ENCODE measurements at places on chromosomes 13 and 19.

- DNase-seq: peak; percentile 89
Observed at GRCh38 chr19:10000171-10000826, 10.0 kb downstream of the COL5A3 start.

DNA sequence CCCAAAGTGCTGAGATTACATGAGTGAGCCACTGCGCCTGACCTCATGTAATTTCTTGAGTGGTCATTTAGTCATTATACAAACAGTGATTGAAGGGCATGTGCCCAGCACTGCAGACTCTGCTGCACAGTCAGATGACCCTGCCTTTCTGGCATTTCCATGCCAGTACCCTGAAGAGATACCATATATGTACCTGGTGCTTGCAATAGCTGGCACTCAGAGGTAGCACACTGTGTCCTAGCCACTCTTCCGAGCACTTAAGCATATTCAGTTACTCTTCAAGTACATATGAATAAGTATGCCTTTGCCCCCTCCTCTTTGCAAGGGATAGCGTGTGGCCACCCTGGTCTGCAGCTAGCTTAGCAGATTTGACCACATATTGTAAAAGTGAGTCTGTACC is 15.5 kb downstream of the STX10 start:
- no peak for DNase-seq

- DNase-seq: no peak
Observed at GRCh38 chr19:31274251-31275067, 74.8 kb downstream of the TSHZ3 start.

- DNase-seq: no peak
Observed at GRCh38 chr13:108850691-108851090, 221.3 kb downstream of the MYO16 start.

DNA sequence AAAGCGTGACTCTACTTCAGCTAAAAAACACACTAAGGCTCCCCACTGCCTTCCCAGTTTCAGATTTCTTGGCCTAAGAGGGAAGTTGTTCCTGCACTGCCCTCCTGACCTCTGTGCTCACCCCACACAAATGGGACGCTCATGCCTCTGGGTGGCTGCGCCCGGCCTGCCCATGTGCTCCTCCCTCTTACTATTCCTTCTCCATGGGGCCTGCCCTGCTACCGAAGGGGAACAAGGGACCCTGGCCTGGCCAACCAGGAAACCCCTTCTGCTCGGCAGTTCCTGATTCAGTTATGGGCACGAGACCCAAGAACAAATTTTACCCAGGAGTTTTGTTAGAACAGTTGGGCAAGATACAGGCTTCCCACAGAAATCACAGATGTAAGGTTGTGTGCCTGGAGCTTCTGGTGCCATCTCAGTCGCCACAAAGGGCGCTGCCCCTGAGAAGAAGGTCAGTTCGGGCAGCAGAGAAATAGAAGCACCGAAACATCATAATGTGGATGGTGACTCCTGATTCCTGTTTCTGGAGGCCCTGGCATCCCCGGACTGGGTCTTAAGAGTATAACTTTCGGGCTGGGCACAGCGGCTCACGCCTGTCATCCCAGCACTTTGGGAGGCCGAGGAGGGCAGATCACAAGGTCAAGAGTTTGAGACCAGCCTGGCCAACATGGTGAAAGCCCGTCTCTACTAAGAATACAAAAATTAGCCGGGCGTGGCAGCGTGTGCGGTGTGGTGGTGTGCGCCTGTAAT is 5.4 kb upstream of the PLPP2 start:
- DNase-seq: no peak

DNA sequence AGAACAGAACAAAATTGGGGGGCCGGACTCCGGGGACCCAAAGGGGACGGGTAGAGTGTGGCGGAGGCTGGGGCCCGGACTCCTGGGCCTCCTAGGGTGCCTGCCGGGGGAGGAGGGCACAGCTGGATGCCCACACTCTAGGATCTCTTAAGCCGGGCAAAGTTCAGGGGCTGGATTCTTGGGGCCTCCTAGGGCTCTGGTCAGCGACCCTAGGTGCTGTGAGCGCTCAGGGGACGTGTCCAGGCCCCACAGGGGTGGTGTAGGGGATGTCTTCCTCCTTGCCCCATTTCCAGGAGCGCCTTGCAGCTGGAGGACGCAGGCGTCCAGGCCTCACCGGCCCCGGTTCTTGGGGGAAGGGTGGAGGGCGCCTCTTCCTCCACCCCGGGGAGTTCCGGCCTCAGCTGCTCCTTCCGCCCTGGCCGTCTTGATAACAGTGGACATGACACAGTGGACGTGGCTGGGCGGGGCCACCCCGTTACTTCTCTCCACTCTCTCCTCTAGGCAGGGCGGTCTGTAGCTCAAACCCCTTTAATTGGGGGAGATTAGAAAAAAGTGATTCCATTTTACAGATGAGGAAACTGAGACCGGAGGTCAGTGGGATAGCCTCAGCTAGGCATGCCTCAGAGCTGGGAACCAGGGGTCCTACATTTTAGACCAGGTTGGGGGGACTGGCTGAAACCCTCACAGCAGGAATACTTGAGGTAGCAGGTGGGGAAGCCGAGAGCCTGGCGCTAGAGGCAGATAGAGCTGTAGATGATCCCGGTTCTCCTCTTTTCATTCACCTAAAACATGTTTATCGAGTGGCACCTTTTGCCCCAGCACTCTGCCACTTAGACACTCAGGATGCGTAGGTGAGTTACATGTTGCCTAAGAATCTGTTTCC is 705 bp downstream of the STXBP2 start:
- DNase-seq: peak; percentile 60

DNA sequence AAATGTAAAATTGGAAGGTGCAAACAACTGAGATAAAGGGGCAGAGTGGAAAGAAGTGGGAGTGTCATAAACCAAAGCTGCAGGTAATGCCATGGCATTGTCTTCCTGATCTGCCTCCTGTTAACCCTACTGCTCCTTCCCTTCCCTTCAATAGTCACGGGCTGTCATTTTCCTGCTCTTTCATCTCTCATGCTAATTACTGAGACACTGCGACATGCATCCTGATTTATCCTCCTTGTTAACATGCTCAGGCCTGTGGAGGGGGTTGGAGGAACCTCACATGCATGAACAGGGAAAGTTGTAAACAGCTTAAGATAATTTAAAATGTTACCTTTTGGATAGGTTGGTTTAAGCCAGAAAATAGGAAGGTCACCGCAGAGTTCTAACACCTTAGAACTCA is 27.2 kb downstream of the CNMD start:
- DNase-seq: no peak

GRCh38 chr13:100933841-100934240 is 259.2 kb upstream of the TMTC4 start:
- DNase-seq: no peak

GRCh38 chr13:24927810-24928404 is 163.9 kb downstream of the RNF17 start:
- DNase-seq: no peak

DNA sequence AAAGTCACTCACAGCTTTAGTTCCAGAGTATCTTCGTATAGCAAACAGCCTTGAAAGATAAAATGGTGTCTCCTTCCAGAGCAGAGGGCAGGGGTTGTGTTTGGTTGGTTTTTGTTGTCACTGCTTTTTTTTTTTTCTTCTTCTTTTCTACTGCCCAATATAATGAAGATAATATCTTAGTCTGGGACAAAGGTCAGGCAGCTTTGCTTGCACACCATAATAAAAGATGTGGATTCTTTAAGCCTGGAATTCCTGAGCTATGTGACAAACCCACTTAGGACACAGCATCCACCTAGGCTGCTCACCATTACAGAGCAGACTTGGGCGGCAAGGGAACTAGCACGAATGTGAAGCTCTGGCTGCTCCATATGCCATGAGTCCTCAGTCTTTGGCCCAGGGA is 165.6 kb upstream of the MIR17HG start:
- no peak for DNase-seq

GRCh38 chr13:60379837-60380565 is 17.0 kb upstream of the TDRD3 start:
- DNase-seq: peak; percentile 44

- DNase-seq: no peak
Observed at GRCh38 chr13:78033509-78033908, 114.9 kb upstream of the EDNRB start.
